ENCODE measurements at places on chromosomes 12 and 14.

GRCh38 chr12:52413782-52414345, 7.7 kb upstream of the KRT82 start:
- no peak for DNase-seq

GRCh38 chr14:70670992-70671651, 29.4 kb downstream of the TTC9 start:
- DNase-seq, result no peak

- no peak for DNase-seq
Measured at GRCh38 chr12:31000751-31001150, 72.9 kb upstream of the DDX11 start.

DNA sequence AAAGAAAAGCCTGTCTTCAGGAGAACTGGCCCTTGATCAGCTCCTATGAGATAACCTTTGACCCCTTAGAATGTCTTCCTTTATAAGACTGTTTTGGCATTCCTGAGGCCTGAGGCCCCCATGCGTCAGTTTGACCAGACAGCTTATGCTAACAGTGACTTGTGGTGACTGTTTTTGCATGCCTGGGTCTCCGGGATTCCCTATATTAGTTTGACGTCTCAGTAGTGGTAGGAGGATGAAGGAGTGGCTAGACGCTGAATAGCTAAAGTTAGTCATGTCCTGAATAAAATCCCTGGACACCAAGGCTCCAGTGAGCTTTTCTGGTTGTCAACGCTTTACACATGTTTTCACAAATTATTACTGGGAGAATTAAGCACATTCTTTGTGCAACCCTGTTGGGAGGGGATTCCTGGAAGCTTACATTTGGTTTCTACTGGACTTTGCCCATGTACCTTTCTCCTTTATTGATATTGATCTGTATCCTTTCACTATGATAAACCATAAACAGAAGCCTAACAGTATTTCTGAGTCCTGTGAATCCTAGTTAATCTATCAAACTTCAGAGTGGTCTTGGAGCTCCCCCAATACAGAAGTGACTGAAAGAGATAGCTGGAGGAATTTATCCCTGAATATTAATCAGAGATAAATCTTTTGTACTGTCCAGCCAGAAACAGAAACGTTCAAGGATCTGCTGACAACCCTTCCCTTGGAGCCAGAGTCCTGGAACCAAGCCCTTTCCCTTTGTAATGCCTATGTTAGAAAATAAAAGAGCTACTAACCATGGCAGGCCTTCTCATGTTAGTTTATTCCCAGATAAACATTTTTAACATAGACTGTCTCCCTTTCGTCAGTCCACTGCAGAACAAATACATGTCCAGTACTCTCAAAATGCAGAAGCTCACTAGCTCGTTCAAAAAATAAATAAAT, 479.2 kb downstream of the RPS29 start:
- no peak for DNase-seq

DNA sequence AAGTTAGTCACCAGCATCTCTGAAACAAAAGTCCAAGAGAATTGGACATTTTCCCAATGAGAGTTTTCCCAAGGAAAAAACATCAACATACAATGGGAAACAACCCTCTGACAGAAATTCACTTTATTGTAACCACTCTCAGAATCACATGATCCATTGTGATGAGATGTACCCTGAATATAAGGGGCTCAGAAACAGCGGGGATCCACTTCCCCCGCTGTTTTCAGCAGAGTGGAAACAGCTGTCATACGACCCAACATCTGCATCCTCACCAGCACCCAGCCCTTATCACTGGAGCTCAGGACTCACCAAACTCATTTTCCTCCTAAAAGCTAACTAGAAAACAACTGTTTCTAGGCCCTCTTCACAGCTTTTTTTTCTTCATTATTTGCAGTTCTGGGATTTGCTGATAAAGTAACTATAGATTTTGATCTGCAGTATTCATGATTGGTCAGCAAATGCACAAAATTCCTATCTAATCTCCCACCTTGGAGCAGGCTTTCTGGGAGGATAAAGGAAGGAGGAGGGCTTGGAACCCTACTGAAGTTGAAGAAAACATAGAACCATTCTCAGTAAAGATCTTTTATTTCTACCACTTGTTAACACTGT, 31.3 kb downstream of the CORO1C start:
- DNase-seq, result no peak

GRCh38 chr12:26282339-26282940, 87.1 kb downstream of the SSPN start:
- DNase-seq, result no peak

- DNase-seq, result no peak
Measured at GRCh38 chr12:105968025-105968424, 170.7 kb downstream of the NUAK1 start.

DNA sequence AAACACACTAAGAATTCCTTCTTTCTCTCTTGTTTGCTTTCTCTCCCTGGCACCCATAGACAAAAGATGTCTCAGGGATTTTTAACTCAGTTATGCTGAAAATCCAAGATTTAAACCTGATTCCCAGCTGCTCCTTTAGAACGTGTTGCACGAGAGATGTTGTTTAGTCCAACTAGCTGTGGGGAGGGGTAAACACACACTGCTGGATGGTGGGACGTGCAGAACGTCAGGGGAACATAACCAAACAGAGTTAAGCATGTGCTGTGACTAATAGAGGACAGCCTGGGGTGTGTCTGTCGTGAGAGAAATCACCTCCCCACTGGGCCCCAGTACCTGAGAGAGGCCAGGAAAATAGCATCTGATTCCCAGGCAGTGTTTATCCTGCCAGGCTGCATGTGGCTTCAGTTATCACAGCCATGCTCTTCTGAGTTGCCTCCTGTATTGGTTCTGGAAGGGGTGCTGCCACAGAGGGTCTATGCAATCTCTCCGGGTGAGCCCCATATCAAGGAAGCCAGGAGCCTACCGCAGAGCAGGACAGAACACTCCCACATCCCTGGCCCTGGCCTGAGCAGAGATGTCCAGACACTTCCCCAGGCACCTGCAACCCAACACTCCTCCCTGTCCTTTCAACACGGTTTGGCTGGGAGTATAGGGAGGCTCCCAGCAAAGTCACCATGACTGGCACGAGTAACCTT, 112.7 kb upstream of the EGLN3 start:
- no peak for DNase-seq

- no peak for DNase-seq
Measured at GRCh38 chr14:50064993-50065392, 51.4 kb downstream of the VCPKMT start.

DNA sequence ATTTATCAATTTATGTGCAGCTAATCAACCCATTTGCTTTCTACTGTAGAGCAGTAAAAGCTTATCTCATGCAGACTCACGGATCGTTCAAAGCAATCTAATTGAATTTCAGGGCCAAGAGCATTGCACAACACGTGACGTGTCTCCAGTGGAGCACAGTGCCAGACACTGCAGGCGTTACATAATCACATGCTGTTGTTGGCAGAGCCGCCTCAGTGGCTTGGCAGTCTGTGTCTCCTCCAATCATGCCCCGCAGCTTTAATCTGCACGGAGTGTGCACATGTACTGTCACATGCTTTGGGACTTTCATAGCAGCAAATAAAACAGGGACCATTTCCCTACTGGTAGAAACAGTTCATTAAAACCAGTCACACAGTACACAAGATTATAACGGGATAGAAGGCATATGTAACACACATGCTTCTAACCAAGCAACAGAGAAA, 309.3 kb downstream of the ITPR2 start:
- DNase-seq, result no peak

- no peak for DNase-seq
Measured at GRCh38 chr12:3164454-3165077, 87.4 kb downstream of the TSPAN9 start.

GRCh38 chr14:75098682-75099081, 28.2 kb downstream of the NEK9 start:
- no peak for DNase-seq

GRCh38 chr14:39733741-39734140, 301.5 kb upstream of the FBXO33 start:
- DNase-seq, result no peak

GRCh38 chr12:122584177-122584863, 57.3 kb downstream of the KNTC1 start:
- DNase-seq, result no peak

All from right kidney (tissue), 9 donors.